ENCODE measurements at places on chromosomes 4 and X.
A peak's percentile ranks its signal among the peaks of the same experiment; 100 is the strongest.

DNA sequence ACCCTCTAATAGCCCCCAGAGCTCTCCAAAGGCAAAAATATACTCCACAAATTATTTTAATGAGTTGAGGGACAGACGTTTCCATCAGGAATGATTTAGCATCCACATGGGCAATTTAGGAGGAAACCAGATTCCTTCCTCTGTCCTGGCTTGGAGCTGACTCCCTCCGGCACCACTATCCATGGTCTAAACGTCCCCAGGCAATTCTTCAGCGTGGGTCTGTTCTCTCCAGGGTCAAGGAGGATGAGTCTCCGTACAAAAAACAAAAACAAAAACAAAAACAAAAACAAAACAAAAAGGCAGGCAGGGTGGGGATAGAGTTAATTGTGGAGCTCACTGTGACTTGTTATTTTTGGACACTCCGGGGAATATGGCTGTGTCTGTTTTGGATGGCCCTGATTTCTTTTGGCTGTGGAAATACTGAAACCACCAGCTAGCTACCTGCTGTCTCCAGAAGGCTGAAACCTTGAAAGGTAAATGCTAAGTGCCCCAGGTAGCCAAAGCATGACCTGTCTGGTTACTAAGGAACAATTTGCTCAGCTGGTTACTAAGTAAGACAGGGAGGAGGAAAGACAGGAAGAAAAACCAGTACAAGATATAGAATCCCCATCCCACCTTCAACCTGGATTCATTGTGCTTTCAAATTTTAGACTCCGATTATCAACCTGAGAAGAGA lies 419.1 kb upstream of the LCORL start:
- no peak for DNase-seq

DNA sequence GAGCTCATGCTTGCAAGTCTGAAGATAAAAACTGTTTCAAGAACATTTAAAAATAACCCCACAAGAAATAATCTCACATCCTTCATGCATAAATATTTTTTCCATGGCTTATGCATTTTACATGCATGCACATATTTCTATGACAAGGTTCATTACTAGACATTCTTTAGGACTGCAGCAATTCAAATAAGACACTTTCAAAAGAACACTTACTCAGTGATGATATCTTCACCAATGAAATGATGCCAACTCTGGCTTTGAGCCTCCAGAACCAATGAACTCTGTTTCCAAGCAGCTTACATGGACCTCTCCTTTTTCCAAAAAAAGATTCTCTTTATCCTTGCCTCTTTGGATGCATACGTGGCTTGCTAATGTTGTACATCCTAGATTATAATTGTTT lies 279.9 kb downstream of the ADAM29 start:
- DNase-seq: no peak

GRCh38 chr4:172497321-172497720 lies 671.3 kb upstream of the GALNT7 start:
- DNase-seq: no peak

DNA sequence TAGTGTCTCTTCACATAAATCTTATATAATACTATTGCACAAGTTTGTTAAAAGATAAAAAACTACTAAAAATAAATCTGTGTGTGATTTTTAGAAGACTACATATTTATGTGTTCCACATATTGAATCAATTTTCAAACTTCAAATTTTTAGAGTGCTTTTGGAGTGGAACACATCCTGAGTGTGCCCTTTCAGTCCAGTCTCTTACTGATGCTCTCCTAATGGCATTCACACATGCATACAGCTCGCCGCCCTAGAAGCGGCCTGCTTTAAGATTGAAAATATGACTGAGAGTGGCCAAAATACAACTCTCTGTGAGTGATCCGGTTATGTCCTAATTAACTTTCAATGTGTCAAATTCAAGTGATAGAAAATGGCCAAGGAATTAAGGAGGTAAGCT lies 628.8 kb downstream of the ANKRD50 start:
- DNase-seq: no peak

- DNase-seq: no peak
These were observed 120.2 kb upstream of the NDP start for GRCh38 chrX:44093431-44093830.

DNA sequence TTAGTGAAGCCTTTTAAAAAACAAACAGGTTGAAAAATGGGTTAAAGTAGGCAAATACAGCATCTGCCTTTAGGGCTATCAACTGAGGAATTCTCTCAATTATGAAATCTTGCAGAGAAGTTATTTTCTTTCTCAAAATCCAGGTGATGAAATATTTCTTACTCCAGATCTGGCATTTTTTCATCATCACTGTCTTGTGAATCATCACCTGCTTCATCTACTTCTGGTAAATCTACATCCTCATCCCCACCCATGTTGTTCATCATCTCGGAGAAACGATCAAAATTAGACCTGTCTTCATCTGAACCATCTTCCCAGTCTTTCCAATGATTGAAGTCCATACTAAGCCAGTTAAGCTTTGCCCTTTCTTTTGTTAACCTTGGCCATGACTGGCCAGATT lies 33.3 kb upstream of the HPF1 start:
- DNase-seq: no peak

- no peak for DNase-seq
These were observed 68.4 kb upstream of the SCML1 start for GRCh38 chrX:17668929-17669328.

- DNase-seq: no peak
These were observed 121.8 kb upstream of the AP1S2 start for GRCh38 chrX:15976396-15976795.

DNA sequence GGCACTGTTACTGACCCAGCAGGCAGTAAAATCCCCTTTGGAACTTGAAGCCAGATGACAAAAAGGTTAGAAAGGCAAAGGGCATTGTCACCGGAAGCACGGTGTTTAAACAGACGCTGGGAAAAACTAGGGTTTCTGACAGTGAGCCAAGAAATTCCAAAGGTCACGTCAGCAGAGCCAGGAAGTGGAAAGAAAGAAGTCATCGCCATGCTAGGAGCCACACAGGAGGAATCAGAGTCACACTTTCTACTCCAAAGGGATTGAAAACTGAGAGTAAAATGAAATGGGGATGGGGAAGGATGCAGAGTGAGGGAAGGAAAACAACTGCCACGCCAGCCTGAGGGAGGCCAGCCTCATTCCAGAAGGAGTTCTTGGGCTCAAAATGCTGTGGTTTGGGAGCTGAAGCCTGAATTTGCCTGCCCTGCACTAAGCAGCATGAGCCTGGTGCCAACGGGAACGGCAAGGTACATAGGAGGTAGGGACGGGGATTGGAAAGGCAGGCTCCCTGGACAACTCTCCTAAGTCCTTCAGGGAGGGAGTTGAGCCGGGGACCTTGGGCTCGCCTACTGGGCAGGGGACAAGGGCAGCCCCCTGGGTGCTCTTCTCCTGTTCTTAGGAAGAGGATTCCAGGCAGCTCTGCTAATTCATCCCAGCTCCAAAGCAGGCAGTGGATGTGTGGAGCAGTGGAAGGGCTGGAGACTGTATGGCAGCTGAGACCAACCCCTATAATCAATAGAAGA lies 66.8 kb downstream of the SOWAHB start:
- DNase-seq: no peak

DNA sequence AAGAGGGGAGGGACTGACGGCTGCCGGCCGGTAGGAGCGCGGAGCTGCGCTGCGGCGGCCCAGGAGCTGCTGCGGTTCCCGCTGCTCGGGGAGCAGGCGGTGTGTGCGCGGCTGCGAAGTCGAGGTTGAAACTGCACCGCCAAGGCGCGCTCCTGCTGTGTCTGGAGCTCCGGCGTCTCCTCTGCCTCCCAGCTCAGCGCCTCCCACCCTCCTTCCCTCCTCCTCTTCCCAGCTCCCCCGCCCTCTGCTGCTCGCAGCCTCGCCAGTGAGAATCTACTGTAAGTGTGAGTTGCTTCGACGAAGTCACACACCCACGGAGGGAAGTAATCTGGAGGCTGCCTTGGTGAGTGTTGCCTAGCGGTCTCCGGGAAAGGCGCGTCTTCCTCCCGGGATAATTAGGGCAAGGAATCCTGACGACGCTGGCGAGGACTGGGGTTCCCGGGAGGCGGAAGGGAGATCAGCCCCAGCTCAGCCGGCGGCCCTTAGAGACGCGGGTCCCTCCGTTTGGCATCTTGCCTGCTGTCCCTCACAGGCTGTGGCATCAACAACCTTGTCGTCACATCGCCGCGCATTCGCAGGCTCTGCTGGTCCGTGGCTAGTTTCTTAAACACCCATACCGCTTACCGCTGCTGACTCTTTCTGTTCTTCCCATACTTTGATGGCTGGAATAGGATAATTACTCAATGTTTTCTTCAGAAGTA lies at the start of gene EPHA5:
Gene EPHA5, minus strand, starts transcription at position 159 of the 701 bp plus-strand sequence. CDS start 747 bp downstream, outside the sequence.
- DNase-seq: no peak

- peak; percentile 5 for DNase-seq
These were observed 62.6 kb upstream of the ALB start for GRCh38 chr4:73341454-73341853.

DNA sequence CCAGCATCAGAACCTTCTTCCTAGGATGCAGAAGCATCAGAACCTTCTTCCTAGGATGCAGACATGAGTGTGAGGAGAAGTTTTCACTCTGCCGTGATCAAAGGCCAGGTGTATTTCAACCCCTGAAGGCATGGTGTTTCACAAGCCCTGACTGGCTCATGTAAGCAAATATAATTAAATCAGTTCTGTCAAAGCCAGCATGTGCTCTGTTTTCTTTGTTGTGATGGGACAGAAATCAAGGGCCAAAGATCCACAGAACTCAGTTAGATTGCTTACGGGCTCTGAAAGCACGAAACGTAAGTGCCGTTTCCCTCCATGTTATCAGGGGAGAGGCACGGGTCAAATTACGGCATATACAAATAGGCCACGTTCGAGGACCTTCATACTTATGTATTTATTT lies 32.0 kb upstream of the CLDN24 start:
- no peak for DNase-seq
